D721Med (cell line): ENCODE measurements at places on chromosomes 16 and 17.

GRCh38 chr17:40070709-40071312 is 8.0 kb downstream of the THRA start:
- DNase-seq: no peak

GRCh38 chr17:57396511-57396921 is 140.2 kb downstream of the MSI2 start:
- no peak for DNase-seq

DNA sequence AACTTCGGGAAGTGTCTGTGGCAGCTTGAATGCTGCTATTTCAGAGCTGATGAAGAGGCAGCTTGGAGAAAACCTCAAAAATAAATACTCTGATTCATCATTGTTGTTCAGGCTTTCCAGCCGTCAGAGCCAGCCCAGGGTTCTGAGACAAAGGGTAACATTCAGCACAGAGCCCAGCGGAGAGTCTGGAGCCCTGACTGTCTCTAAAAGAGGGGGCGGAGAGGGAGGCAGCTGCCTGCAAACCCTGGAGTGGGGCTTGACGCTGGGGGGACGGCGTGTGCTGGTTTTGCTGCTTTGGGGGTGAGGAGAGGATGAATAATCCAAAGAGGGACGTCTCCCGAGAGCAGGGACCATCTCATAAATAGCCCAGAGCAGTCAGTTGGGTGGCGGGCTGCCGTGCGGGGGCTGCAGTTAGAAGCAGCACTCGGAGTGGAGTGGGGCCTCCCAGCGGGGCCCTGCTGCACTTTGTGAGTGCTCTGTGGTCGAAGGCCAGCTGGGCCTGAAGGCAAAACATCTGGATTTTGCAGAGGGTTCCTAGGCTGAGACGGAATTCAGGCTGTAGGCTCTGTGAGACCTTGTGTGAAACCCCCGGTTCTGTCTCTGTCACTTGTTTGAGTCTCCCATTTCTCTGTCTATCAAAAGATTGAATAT is 237.8 kb downstream of the PRKCA start:
- DNase-seq: no peak

DNA sequence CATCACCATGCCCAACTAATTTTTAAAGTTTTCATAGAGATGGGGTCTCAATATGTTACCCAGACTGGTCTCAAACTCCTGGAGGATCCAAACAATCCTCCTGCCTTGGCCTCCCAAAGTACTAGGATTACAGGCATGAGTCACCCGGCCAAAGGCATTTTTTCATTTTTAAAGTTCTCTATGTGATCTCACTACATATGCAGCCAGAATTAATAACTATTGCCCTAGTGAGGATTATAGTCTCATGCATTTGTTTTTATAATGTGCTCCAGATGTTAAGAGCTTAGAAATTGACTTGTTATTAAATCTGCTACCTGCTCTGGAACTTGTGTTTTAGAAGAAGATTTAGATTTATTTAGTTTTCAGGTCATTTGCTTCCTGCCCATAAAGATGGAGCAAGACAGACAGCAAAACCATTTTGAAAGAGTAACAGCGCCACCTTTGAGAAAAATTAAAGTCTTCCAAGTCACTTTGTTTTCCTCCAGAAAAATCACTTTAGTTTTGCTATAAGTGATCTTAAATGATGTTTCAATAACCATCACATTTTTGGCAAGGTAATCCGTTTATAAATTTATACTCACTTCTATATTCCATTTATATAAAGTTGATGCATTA is 79.5 kb downstream of the CA4 start:
- DNase-seq: no peak

- DNase-seq: peak; percentile 32
Measured at GRCh38 chr17:1933875-1934715, 91.0 kb downstream of the RTN4RL1 start.

- no peak for DNase-seq
Measured at GRCh38 chr17:883586-883962, 96.0 kb downstream of the NXN start.

- no peak for DNase-seq
Measured at GRCh38 chr17:51951741-51952140, 206.8 kb downstream of the CA10 start.

DNA sequence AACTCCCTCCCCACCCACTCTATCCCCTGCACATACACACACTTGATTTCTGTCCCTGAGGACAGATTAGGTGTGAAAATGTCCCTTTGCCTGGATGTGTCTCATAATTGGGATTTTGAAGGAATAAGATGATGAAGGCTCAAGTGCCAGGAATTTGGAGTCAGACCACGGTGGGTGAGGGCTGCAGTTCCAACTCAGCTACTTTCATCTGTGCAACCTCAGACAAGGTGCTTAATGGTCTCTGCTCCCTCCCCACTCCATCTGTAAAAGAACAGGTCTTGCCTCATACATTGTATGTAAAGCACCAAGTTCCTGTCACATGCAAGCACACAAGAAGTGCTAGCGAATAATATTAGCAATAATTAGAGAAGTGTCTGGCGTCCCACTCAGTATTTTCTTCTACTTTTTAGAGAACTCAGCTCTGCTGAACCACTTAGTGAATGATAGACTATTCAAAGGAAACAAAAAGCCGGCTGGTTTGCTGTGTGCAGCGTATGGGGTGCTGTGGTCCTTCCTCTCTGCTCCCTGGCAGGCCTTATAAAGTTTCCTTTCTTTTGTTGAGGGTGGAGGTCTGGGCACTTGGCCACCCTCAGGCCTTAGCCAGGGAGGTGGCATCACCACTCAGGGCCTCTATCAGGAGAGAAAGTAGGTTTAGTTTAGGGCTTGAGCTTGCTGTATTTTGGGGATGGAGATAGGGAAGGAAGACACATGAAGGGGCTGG is 6.4 kb downstream of the TBX4 start:
- no peak for DNase-seq

GRCh38 chr16:83308414-83308813 is 499.4 kb upstream of the HSBP1 start:
- DNase-seq: no peak

- DNase-seq: peak; percentile 8
Measured at GRCh38 chr17:50264263-50265113, 9.8 kb upstream of the TMEM92 start.

- DNase-seq: no peak
Measured at GRCh38 chr17:57986841-57987580, 1.0 kb downstream of the VEZF1 start.

GRCh38 chr17:29722411-29723198 is 99.9 kb upstream of the CORO6 start:
- no peak for DNase-seq

DNA sequence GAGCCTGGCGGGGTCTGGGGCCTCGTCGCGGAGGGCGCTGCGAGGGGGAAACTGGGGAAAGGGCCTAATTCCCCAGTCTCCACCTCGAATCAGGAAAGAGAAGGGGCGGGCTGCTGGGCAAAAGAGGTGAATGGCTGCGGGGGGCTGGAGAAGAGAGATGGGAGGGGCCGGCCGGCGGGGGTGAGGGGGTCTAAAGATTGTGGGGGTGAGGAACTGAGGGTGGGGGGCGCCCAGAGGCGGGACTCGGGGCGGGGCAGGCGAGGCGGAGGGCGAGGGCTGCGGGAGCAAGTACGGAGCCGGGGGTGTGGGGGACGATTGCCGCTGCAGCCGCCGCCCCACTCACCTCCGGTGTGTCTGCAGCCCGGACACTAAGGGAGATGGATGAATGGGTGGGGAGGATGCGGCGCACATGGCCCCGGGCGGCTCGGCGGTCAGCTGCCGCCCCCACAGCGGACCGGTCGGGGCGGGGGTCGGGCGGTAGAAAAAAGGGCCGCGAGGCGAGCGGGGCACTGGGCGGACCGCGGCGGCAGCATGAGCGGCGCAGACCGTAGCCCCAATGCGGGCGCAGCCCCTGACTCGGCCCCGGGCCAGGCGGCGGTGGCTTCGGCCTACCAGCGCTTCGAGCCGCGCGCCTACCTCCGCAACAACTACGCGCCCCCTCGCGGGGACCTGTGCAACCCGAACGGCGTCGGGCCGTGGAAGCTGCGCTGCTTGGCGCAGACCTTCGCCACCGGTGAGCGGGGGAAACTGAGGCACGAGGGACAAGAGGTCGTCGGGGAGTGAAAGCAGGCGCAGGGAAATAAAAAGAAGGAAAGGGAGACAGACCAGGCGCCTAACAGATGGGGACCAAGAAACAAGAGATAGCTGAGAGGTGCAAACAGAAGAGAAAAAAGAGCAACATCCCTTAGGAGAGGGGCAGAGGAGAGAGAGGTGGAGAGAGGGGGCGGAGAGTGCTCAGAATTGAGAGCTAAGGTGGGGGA is at the start of gene PNMT:
TSS of gene PNMT (plus strand) at position 509 of the 980 bp plus-strand sequence. CDS start at position 532, 23 bp downstream.
- DNase-seq: no peak

GRCh38 chr17:67050471-67051154 is 6.3 kb downstream of the CACNG1 start:
- no peak for DNase-seq

DNA sequence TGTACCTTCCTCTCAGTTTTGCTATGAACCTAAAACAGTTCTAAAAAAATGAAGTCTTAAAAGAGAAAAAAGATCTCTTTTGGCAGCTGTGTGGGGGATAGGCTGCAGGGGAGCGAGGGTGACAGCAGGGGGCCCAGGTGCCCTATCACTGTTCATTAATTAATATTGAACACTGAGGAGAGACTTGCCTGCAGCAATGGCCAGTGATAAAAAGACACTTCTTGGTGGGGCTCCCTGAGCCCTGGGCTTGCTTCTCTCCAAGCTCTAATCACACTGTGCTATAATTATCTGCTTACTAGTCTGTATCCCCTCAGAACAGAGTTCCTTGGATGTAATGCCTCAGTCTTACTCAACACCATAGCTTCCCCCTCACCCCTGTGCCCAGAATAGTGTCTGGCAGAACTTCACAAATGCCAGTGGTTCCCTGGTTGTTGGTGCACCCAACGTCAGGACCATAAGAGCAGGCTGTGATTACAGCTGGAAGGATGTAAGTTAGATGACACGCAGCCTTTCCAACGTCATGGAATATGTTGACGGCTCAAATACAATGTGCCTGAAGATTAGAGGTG is 52.0 kb upstream of the IRX6 start:
- DNase-seq: no peak

DNA sequence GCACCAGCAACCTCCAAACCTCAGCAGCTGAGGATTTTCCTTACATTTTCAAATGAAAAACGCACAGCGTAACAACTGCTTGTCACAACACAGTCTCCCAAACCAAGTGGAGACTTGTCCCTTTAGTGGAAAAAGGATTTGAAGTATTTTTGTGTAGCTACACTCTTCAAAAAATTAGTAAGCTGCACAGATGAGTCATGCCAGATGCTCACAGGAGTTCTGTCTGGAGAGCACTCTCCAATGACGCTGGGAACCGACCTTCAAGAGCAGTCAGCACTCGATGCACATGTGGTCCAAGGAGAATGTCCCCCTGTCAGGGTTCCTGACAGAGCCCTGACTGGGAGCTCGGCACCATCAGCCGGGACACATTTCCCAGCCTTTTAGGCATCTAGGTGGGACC is 39.8 kb downstream of the MAP1LC3B start:
- DNase-seq: no peak

- DNase-seq: no peak
Measured at GRCh38 chr17:50139185-50139783, 9.3 kb upstream of the SAMD14 start.

DNA sequence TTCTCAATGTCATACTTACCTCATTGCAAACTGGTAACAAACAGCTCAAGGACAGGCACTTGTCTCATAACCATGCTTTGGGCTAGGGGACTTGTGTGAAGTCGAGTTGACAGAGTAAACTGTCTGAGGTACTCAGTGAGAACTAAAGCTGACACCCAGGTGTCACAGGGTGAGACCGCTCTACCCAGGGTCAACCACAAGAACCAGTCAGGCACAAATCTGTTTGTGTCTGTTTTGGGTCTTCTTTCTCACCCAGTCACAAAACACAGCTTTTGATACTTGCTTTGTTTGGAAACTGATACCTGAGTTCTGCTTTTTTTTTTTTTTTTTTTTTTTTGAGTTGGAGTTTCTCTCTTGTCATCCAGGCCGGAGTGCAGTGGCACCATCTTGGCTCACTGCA is 161.1 kb downstream of the STX8 start:
- DNase-seq: no peak

GRCh38 chr16:17070882-17071592 is 399.7 kb downstream of the XYLT1 start:
- no peak for DNase-seq

DNA sequence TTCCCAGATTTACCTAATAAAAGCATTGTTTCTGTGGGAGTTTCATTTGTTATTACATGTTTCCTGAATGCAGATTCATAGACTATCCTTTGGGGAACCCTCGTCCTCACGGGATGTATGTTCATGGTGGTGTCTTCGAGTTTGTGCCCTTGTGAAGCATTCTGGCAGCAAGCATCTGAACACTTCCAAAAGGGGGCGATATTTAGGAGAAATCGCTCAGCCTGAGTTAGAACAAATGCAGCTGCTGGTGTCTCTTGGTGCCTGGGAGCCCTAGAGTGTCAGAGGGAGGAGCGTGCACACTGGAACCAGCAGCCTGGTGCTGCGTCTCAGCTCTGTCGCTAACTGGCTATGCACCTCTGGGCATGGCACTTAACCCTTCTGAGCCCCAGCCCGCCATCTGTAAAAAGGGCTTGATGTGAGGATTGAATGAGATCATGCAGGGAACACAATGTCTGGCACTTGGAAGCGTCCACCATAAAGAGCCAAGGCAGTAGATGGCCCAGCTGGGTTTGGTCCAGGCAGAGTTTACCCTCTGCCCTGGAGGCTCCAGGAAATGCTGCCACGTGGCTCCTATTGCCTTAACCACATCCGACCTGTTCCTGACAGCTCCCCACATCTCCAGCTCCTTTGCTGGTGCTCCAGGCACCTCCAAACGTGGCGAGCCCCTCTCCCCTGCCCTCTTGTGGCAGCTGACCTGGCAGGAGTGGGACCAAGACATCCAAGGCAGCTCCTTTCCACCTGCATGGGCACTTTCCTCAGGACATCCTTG is 25.0 kb upstream of the C16orf78 start:
- DNase-seq: no peak

DNA sequence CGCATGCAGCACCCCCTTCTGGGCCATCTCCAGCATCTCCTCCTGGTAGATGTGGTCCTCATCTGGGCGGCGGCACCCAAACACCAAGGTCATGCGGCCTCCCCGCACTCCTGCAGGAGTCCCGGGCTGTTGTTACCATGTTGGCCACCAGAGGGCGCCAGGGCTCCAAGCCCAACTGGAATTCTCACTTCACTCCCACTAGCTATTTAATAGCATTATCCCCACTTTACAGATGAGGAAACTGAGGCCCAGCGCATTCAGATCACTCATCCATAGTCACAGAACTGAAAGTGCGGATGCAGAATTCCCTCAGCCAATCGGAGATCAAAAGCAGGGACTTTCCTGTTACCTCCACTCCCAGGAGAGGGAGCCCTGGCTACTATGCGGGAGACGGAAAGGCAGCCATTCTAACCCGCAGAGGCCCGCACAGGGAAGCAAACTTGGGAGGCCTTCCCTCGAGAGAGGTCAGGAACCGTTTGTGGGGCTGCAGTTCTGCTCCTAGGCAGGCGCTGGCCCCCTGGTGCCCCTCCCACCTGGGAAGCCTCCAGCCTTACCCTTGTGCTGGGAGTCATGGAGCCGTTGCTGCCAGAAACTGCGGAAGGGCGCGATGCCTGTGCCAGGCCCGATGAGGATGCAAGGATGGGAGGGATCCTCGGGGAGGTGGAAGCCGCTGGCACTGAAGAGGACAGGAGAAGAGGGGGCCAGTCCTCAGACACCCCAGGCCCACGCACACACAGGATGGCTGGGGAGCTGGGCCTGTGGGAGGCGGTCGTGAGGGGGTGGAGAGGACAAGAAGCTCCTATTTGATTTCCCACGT is 40.1 kb downstream of the NOS2 start:
- DNase-seq: peak; percentile 58

- DNase-seq: no peak
Measured at GRCh38 chr17:68035131-68035522, 408 bp upstream of the KPNA2 start.
